ENCODE measurements at places on chromosomes 2 and 18. TPM values are rescaled to one million over a fixed set of nuclear protein-coding genes. Genes with fewer than 3 reads are reported as not detected.

The SLC25A52 gene
- total RNA-seq, result not detected

The TMEM163 gene
- not detected for total RNA-seq

The SULT1C2 gene
- 0.83 TPM for total RNA-seq

The RNF152 gene
- 10.5 TPM for total RNA-seq

The COL4A3 gene
- 0.18 TPM for total RNA-seq

The UGT1A1 gene
- not detected for total RNA-seq

The CTAGE1 gene
- total RNA-seq, result not detected

The ESCO1 gene
- 13.8 TPM for total RNA-seq

The ASIC4 gene
- 0.37 TPM for total RNA-seq

The NCL gene
- total RNA-seq, result 198 TPM

The TMEM247 gene
- total RNA-seq, result not detected

The SAP130 gene
- total RNA-seq, result 1.8 TPM

The FAP gene
- total RNA-seq, result 148 TPM

The YIPF4 gene
- total RNA-seq, result 23.6 TPM

The IL18R1 gene
- 1.5 TPM for total RNA-seq

The GPBAR1 gene
- total RNA-seq, result 0.37 TPM

The OR6B2 gene
- not detected for total RNA-seq

The UGT1A8 gene
- total RNA-seq, result 0.71 TPM

The GALNT13 gene
- total RNA-seq, result 17.2 TPM

The MALL gene
- total RNA-seq, result 2.6 TPM

The MXD1 gene
- total RNA-seq, result 5.8 TPM

The HOXD8 gene
- total RNA-seq, result 1.6 TPM

The NAT8 gene
- total RNA-seq, result not detected

The RBKS gene
- total RNA-seq, result 1.6 TPM

The CCT7 gene
- 317 TPM for total RNA-seq

The KLHL41 gene
- total RNA-seq, result 0.85 TPM

The FIGN gene
- total RNA-seq, result 0.65 TPM

The RAB31 gene
- 51.2 TPM for total RNA-seq

The ZAP70 gene
- total RNA-seq, result not detected

The RFX8 gene
- 2.0 TPM for total RNA-seq

The DNAJC5G gene
- total RNA-seq, result not detected

The C2orf69 gene
- total RNA-seq, result 8.5 TPM

The GRHL1 gene
- 0.37 TPM for total RNA-seq

The CYP1B1 gene
- 23.0 TPM for total RNA-seq

The MROH2A gene
- total RNA-seq, result under 0.01 TPM

The BMPR2 gene
- 15.0 TPM for total RNA-seq

The CYTIP gene
- total RNA-seq, result not detected

The MAPRE2 gene
- 11.7 TPM for total RNA-seq

The SERPINB4 gene
- total RNA-seq, result 0.14 TPM

Measured in smooth muscle cell of bladder (primary cell).